Small intestine (tissue), 16 donors: ENCODE measurements at places on chromosomes 1 and 21.

GRCh38 chr1:240784776-240785175, 172.8 kb upstream of the GREM2 start:
- DNase-seq: no peak

DNA sequence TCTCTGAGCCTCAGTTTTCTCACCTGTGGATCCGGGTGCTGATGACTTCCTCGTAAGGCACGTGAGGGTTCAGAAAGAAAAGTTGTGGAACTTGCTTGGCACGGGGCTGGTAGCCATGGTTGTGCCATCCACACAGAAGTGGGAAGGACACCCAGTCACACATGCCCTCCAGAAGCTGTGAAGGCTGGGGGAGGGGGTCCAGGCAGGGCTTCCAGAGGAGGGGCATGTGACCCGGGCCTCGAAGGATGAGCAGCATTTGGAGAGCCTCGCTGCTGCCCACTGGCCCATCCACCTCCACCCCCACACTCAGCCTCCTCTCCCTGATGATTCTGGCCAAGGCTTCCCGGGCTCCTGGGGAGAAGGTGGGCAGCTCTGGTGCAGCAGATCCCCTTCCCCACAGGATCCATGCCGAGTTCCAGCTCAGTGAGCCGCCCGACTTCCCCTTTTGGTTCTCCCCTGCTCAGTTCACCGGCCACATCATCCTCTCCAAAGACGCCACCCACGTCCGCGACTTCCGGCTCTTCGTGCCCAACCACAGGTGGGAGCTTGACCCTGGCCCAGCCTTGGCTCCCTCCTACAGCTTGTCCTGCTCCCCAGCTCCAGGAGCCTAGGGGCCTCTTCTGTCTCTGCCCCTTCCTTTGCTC, 9.4 kb downstream of the SELENON start:
- DNase-seq: no peak

DNA sequence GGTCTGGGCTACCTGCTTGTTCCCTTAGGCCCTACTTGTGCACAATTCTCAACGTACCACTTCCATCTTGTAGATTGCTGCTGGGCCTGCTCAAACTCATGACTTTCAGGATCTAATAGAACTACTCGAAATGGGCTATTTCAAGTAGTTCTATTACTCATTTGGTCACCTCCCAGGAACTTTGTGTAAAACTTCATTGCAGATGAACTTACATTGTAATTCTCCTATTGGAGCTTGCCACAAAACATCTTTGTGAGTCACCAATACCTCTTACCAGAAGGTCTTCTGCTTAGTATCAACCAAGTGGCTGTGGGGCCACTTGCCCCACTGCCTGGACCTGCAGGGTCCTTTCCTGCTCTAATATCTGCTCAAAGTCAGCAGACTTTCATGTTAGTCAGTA, 10.7 kb upstream of the MYOCOS start:
- DNase-seq: no peak

DNA sequence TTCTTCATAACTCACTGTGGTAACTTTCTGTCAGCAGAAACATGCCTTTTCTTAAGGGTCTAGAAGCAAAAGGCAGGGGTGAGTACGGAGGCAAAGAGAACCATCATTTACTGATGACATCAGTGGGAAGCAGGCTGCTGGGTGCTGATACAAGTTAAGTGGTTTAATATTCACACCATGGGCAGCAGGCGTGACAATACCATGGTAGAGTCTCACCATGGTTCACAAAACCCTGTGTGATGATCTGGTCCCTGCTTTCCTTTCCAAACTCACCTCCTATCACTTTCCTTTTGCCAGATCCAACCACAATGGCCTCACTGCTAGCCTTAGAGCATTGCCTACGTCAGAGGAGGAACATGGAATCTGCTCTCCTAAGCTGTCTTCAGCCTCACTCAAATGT, 8.7 kb downstream of the MAB21L3 start:
- no peak for DNase-seq

DNA sequence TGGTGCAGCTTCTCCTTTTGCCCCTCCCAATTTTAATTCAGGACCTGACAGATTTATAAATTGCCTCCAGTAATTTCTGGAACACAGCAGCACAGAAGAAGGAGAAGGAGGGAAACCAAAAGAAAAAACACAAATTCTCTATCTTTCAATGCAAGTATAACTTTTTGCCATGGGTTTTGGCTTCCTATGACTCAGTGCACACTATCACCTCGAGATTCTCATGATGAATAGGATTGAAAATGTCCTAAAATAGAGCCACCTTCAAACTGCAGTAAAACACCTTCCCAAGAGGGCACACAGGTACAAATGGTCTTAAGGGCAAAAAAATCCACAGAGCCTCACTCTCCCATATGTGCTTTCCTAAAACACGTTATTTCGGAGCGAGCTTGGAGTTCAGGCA, 113.6 kb downstream of the HLCS start:
- DNase-seq: no peak

- no peak for DNase-seq
Observed at GRCh38 chr1:185239861-185240260, 77.2 kb downstream of the IVNS1ABP start.

GRCh38 chr1:229599218-229599954, 26.5 kb downstream of the TAF5L start:
- no peak for DNase-seq

DNA sequence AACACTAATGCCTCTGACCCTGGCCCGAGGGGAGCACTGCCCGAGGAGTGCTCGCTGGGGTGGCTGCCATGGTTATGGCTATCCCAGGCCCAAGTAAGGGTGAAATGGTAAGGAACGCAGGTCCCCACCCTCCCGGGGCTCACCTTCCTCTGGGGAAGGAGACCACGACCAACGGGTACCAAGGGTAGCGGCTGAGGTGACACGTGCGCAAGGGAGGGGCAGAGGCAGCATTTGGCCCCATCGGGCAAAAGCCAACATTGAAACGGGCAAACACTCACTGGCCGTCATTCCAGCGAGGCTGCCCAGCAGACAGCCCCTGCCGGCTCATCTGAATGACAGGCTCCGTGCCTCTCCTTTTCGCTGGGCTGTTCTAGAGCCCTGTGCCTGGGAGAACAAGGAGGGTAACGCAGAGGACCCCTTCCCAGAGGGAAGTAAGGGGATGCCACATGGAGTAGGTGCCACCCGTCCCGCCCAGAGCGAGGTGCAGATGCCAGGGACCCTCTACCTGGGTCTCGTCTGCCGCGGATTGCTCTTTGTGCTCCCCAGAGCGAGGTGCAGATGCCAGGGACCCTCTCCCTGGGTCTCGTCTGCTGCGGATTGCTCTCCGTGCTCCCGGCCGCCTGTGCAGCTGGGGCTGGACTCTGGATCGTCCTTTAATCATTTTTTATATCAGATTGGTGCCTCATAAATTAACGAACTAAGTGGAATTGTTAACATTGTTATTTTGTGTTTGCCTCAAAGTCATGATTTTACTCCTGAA, 16.2 kb downstream of the ACTRT2 start:
- DNase-seq: no peak

DNA sequence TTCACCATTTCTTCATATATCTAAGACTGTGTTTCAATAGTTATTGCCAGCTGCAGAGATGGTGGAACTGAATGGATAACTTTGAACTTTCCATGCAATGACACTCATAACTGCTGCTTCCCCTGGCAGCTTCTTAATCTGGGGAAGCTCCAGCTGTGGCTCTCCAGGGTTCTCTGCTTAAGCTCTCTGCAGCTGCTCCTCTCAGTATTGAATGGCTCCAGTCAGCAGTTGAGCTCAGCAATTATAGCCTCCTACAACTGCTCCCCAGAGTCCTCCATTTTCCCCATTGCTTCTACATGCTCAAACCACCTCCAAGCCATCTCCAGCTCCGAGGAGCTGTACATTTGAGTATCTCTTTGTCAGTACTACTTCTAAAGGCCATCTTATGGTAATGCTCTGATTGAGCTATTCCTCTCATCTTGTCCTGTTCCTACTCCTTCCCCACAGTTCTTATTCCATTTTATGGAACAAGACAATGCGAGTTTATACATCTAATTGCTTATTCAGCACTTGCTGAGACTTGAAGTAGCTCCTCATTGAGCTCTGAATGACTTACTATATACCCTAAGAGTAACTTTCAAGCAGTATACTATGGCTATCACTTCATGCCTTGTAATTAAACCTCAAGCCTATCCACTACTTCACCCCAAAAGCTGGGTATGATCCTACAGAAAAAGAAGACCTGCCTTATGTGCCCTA, 362.4 kb downstream of the NEGR1 start:
- no peak for DNase-seq

- DNase-seq: no peak
Observed at GRCh38 chr1:11543392-11543791, 64.4 kb downstream of the DISP3 start.

DNA sequence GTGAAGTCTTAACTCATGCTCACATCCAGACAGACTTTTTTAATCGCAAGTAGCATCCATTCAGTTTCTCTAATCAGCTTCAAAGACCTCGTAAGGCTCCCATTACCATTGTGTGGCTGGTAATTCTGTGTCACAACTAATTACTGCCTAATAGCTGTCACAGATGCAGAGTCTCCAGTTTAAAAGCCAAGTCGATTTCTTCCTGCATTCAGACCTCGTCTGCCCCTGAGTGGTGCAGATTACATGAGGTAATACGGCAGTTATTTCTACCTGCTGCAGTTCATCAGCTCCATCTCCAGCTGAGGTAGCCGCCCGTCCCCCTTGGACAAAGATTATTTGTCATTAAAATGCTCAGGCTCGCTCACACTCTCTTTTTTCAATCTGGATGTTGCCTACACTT, 34.4 kb upstream of the OLIG2 start:
- DNase-seq: no peak
